Osteoblast (primary cell): ENCODE measurements at places on chromosomes 2 and 18. TPM values are rescaled to one million over a fixed set of nuclear protein-coding genes. Genes with fewer than 3 reads are reported as not detected.

The KLHL41 gene
- 1.1 and 1.2 TPM in 2 replicates for total RNA-seq

The ASB18 gene
- under 0.01 TPM in 1 of 2 replicates, not detected in the other for total RNA-seq

The TMEFF2 gene
- under 0.01 TPM in 2 replicates for total RNA-seq

The TUBA3E gene
- not detected in 2 replicates for total RNA-seq

The SIX3 gene
- total RNA-seq = not detected in 2 replicates

The CCL20 gene
- total RNA-seq = 1.1 and 1.2 TPM in 2 replicates

The REL gene
- 6.2 and 6.8 TPM in 2 replicates for total RNA-seq

The TTC31 gene
- 17.0 and 18.3 TPM in 2 replicates for total RNA-seq
